Activated CD4-positive, alpha-beta T cell treated with anti-CD3 and anti-CD28 coated beads, Interleukin-10, Interleukin-2, amounts not matched to agents 100 ng/mL and 50 ng/mL, durations not matched to agents 16 hours and 8 hours (primary cell): ENCODE measurements at places on chromosomes 7 and 10.

DNA sequence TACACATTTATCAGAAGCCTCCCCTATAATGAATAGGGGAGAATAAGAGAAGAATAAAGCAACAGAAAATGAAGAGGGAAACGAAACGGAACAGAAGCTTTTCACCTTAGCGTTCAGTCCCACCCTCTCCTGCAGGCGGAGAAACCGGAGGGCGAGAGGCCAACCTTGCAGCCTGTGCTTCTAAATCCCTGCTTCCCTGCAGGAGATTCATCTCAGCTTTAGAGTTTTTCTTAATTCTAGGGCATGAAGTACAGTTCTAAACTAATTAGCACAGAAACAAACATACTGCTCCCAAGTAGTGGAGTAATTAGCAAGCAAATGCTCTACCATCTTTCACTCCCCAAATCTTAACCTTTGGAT is 107.2 kb downstream of the CUBN start:
- DNase-seq: no peak

- no peak for DNase-seq
Measured at GRCh38 chr10:16030562-16030961, 170.3 kb upstream of the MINDY3 start.

- no peak for DNase-seq
Measured at GRCh38 chr10:105259201-105259600, 618.1 kb downstream of the SORCS3 start.

GRCh38 chr7:20329389-20330238 is 1.1 kb upstream of the ITGB8 start:
- peak; percentile 11 for DNase-seq

- DNase-seq: no peak
Measured at GRCh38 chr7:16356301-16356958, 64.9 kb downstream of the CRPPA start.

GRCh38 chr7:17109020-17109419 is 189.4 kb upstream of the AHR start:
- no peak for DNase-seq

DNA sequence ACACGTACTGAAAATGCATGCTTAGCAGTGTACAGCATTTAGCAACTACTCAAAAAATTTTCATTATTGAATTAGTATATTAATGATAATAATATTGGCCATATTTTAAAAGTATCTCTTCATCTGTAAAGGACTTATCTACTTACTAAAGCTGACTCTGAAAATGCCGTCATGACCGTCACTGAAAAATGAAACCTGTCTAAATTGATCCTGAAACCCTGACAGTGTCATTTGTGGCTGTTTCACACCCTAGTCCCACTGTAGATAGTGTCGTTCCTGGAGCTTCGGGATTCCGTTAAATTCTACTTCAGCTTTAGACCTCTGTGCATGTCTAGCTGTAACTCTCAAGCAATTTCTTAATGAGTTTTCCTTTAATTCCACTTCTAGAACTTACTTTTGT is 35.8 kb upstream of the EZH2 start:
- peak; percentile 69 for DNase-seq

DNA sequence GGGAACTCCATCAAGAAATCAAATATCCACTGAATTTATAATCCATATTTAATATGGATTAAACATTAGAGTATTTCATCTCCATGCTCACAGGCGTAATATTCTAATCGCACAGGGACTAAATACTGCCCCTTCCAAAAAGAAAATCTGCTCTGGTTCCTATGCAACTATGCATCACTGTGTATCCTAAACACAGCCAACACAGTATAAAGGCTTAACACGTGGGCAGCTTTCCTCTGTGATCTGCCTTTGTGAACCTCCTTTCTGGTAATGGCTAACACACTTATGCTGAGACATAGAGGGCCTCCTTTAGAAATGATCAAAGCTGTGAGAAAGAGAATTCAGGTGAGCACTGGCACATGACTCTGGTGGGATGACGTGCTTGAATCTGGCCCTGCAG is 110.2 kb downstream of the RAB11FIP2 start:
- no peak for DNase-seq

DNA sequence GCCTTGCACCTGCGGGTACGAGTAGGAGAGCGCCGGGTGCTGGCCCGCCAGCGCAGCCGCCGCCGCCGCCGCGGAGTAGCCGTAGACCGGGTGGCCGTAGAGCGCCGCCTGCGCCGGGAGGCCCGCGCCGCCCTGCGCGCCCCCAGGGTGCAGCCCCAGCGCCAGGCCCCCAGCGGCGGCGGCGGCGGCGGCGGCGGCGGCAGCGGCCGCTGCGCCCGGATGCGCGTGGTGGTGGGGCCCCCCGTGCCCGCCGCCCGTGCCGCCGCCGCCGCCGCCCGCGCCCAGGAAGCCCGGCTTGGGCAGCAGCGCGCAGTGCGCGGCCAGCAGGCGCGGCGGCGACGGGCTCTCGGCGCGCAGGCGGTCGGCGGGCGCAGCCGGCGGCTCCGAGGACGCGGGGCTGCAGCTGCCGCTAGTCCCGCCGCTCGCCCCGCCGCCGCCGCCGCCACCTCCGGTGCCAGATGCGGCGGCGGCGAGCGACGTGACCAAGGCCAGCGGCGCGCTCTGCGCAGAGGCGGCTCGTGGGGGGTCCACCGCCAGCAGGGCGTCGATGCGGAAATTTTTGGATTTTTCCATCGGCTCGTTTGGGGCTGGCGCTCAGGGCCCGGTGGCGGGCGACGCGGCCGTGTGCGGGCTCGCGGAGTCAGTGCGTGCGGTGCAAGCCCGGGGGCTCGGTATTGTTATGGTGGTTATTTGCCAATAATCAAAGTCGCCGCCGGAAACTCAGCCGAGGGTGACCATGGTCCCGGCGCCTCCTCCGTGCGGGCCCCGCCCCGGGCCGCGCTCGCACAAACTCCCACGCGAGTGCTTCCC is 480 bp downstream of the MNX1 start:
- no peak for DNase-seq

DNA sequence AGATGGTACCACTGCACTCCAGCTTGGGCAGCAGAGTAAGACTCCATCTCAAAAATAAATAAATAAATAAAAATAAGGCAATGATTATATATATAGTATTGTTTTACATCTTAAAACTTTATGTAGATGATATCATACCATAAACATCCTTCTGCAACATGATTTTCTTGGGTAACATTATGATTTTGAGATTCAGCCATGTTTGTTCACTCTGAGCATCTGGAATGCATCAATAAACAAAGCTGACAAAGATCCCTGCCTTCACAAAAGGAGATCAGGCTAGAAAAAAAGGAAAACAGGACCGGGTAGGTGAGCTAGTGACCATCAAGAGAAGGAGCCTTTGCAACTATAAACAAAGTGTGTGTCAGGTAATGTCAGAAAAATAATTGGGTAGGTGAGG is 31.9 kb upstream of the KAT6B start:
- no peak for DNase-seq

GRCh38 chr10:123488436-123488835 is 177.7 kb upstream of the GPR26 start:
- DNase-seq: no peak

DNA sequence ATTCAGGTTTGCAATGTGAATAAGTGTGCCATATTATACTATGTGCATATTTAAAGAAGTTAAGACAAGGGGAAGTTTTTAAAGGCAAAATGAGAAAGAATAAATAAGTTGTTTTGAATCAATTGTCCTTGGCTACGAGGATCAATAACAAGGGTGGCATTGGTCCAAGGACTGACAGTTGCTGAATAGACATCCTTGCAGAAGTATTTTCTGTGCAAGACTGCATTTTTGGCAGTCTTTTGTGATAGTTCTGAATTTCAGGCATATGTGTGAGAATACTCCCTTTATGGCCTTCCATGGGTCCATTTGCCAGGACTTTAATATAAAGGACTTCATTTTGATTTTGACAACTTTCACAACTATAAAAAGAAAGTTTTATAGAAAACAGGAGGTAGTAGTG is 5.4 kb upstream of the LIPA start:
- no peak for DNase-seq

GRCh38 chr10:70380350-70381135 is 1.9 kb downstream of the LRRC20 start:
- DNase-seq: no peak

DNA sequence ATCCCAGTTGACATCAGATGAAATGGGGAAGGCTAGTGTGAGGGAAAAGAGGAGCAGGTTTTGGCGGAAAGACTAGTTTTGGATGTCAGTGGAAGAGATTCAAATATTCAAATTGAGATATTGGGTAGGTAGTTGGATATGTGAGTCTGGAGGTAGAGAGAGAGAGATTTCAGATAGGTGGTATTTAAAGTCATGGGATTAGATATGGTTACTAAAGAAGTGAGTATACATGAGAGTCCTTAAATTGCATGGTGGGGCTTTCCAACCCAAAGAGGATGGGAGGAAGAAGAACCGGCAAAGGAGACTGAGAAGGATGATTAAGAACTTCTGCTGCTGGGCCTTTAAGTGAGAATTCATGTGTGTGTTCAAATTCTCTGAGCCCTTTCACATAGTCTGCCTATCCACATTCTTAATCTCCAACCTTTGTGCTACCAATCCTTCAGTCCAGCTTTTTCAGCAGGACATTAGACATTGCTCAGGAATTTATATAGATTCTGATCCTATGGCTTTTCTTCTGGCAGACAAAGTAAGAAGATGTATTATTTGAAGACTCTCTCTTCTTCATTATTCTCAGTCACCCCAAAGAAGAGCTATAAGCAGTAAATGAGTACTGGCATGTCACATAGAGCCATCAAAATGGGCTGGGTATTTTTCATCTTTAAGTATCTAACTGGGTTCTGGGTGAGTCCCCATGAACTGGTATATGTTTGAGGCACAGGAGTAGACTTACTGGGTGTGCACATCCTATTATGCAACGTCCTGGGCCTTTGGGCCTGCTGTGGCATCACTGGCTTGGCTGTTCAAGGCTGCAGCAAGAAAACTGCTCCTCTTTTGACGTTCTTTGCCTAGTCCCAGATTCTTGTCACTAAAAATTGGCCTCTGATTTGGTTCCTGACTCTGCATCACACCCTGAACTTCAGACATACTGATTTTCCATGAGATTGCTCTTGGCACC is 33.6 kb downstream of the ST7 start:
- DNase-seq: peak; percentile 30
